ENCODE measurements at places on chromosomes 16 and 17.

DNA sequence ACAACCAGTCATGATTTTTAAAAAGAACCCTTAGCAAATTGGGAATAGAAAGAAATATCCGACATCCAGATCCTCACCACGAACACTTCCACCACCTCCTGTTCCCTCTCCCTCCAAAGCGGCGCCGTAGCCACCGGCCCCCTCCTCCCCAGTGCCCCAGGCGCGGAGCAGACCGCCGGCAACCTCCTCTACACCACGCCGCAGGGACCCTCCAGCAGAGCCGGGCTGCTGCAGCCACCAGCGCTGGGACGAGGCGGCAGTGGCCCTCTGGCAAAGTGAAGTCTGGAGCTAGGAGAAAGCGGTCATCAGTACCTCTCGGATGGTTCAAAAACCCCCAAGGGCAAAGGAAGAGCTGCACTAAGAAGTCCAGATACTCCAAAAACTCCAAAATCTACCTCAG lies 41.4 kb upstream of the SLFN13 start:
- no peak for DNase-seq

DNA sequence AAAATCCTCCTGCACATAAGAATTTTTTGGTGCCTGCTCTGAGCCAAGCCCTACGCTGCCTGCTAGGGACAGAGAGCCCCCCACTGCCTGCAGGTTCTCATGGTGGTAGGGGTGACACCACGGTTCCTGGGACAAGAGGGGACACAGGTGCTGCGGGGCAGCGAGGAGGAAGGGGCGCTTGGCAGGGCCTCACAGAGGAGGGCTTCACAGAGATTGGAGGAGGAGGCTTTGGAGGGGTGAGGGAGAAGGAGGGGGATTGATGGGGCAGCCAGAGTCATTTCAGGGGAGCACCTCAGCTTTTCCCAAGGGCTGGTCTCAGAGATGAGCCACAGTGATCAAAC lies 29.8 kb upstream of the GSG1L start:
- no peak for DNase-seq

- DNase-seq = peak; percentile 58
Measured at GRCh38 chr17:66906321-66907278, 57.9 kb upstream of the CACNG4 start.

DNA sequence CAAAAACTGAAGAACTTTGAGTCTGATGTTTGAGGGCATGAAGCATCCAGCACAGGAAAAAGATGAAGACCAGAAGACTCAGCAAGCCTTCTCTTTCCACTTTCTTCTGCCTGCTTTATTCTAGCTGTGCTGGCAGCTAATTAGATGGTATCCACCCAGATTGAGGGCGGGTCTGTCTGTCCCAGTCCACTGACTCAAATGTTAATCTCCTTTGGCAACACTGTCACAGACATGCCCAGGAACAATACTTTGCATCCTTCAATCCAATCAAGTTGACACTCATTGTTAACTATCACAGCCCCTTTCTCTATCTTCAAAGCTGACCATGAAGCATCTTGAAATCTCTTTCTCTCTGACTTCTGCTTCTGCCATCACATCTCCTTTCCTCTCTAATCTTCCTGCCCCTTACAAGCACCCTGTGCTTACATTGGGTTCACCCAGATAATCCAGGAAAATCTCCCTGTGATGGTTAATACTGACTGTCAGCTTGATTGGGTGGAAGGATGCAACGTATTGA lies 115.9 kb upstream of the CDH13 start:
- DNase-seq = no peak

GRCh38 chr16:2035431-2036199 lies 8.9 kb downstream of the NHERF2 start:
- no peak for DNase-seq

- DNase-seq = no peak
Measured at GRCh38 chr16:69767459-69768229, 5.5 kb downstream of the WWP2 start.

DNA sequence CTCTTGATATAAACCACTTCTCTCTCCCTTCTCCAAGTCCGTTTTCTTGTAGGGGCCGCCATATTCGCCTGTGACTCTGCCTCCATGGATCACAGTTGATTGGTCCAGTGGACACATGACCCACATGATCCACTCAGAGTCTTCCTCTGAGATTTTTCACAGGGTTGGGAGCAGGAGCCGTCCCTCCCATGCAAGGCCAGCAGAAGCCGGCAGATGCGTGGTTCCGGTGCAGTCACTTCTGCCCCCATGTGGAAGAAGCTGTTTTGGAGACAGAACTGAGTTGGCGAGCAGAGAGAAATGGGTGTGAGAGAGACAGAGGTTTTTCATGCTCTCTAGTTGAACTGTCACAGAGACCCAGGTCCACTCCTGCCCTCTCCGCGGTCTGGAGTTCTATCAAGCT lies 83.3 kb downstream of the C16orf95 start:
- DNase-seq = no peak

Data from CD4-positive, alpha-beta memory T cell (primary cell).